ENCODE measurements at places on chromosomes 1 and 21. TPM values are rescaled to one million over a fixed set of nuclear protein-coding genes. Genes with fewer than 3 reads are reported as not detected.

Gene PADI1
- polyA plus RNA-seq: not detected

- no peak for DNase-seq
Measured at GRCh38 chr1:84013708-84014107, 14.8 kb upstream of the TTLL7 start.

DNA sequence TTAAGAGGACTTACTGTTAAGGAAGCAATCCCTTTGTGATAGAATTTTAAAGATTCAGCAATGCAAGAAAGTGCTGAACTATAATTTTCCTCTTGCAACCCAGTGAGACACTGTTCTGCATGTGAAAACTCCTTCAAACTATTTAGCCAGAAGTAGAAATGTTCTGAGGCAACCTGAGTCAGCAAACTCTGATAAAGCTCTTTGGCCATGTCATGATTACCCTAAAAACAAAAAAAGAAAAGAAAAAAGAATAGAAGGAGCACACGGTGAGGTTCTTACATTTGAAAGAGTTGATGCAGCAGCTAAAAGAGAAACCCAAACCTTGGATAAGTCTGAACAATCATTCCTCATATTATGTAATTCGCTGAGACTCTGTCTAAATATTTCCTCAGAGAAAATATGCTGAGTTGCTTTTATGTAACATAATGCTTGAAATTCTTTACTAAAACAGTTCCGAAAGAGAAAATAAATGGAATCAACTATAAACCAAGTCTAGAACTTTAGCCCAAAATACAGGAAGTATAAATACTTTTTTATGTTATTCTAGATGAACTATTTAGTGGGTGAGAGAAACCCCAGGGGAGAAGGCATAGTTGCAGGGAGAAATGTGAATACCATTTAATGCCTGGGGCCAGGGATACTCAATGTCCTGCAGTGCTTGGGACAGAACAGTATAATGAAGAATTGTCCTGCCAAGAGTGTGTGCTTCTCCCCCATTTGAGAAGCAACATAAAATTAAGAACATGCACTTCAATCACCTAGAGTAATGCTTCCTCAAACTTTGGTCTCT is 60.0 kb downstream of the INTS7 start:
- no peak for DNase-seq

- DNase-seq: no peak
Measured at GRCh38 chr1:170288155-170288554, 142.4 kb downstream of the NTMT2 start.

Gene DNAJC28
- polyA plus RNA-seq: 2.6 TPM

Gene ADCY10
- polyA plus RNA-seq: 0.07 TPM

Gene MYOG
- not detected for polyA plus RNA-seq

- DNase-seq: no peak
Measured at GRCh38 chr1:66732407-66733166, 19.7 kb upstream of the DYNLT5 start.

DNA sequence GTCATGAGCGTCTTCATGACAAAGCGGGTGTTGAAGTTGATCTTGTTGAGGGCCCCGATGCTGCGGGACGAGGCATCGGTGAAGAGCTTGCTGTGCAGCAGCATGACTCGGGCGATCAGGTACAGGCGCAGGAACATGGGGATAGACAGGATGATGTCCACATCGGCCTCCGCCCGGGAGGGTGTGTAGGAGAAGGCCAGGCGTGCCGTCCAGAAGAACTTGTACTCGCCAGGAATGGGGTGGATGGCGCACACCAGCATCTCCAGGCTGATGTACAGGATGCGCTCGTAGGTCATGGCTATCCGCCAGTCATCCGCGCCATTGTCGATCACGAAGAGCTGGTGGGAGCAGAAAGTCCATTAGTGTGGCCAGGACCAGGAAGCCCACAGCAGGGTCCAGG is 98.0 kb downstream of the KCNN3 start:
- no peak for DNase-seq

- no peak for DNase-seq
Measured at GRCh38 chr1:65717815-65718454, 74.8 kb upstream of the PDE4B start.

Gene ESPN
- not detected for polyA plus RNA-seq

DNA sequence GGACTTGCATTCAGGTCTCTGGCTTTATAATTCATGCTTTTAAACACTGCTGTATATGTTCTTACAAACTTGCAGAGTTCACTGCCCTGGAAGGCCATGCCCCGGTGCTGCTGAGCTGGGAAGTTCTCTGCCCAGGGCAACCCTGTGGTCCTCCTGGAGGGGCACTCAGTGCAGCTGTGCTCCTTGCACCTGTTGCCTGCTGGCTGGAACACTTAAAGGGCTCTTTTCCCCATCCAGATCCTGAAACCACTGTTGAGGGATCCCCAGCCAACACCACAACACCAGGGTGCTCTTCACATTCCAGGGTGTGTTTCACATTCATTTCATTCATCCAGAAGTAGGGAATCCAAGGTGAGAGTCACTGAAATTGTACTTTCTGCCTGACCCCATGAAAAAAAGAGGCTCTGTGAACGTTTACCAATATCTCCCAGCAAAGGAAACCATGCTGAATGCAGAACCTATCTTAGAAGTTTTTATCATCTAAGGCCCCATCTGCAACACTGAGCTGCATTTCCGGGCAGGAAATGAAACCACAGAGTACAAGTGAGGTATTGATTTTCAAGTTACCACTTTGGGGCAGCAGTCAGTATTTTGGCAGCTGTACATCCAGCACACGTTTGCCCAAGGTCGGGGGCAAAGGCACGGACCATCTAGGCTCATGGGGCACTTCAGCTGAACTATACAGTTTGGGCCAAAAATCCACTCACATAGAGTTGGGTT is 16.4 kb upstream of the KIAA0040 start:
- no peak for DNase-seq

- no peak for DNase-seq
Measured at GRCh38 chr1:224170343-224170742, 12.7 kb upstream of the DEGS1 start.

DNA sequence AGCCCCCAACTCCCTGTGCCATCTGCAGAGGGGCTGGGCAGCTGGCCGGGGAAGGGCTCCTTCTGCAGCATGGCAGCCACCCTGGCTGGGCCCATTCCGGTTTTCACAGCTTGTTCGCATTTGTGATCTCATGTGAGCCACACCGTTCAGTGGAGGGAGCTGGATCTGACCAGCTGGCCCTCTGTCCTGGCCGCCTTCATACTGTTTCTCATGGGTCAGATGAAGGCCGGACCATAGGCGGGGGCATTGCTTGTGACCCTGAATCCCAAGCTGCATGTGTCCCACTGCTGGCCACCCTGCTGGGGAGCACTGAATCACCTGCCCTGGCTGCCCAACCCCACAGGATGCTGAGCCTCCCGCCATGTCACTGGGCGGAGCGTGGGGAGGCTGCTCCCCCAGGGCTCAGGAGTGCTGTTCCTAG is 36.4 kb upstream of the PRSS38 start:
- DNase-seq: peak; percentile 11

Gene AMY1B
- not detected for polyA plus RNA-seq

DNA sequence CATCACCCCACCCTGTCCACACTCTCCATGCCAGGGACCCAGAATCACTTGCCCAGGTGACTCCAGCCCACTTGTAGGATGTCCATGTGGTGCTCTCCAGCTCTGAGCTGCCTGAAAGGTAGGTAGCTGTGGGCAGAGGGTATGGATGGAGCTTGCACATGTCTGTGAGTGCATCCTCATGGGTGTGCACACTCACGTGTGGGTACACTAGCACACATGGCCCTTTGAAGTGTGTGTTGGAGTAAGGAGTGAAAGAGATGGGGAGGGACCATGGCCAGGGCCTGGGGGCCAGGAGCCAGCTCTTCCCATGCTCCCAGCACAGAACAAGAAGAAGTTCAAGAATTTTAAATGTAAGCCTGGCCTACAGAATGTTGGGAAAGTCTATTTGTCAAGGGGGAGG is 50.2 kb downstream of the CCDC185 start:
- DNase-seq: no peak

- no peak for DNase-seq
Measured at GRCh38 chr1:155236451-155236850, 18.8 kb downstream of the ENTREP3 start.

Gene FAM229A
- 3.0 TPM for polyA plus RNA-seq

Gene PRELP
- polyA plus RNA-seq: 97.8 TPM

DNA sequence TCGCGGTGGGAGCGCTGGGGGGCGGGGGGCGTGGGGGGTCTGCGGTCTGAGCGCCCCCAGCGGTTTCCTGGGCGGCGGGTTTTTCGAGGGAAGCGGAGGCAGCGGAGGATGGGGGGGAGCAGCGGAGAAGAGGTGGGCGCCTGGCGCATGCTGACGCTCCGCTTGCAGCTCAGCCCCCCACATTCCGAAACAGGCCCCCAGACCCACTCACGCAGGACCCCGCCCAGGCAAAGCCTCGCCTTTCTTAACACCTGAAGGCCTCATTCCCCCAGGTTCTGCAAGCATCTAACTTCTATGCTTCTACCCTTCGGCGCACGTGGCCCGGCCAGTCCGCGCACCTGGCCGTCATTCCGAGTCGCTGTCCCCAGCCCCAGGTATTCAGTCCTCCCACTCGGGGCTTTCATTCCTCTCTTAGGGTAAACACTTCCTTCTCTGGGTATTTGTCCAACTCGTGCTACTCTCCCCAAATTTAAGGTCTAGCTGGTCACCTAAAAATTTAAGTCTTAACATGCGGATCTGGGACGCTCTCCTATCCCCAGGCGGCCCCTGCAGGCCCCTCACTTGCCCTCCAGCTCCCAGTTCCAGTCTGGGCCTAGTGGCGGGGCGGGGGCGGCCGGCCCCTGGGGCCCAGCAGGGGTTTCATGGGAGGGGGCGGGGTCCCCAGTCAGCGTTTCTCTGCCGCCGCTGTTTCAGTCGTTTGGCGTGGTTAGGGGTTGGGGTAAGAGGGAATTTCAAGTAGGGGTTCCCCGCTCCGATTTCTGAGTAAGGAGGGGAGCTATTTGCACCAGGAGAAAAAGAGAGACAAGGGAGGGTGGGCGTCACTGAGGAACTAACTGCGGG is 2.8 kb upstream of the ZBTB7B start:
- DNase-seq: peak; percentile 66

Gene RGS16
- 3.8 TPM for polyA plus RNA-seq

DNA sequence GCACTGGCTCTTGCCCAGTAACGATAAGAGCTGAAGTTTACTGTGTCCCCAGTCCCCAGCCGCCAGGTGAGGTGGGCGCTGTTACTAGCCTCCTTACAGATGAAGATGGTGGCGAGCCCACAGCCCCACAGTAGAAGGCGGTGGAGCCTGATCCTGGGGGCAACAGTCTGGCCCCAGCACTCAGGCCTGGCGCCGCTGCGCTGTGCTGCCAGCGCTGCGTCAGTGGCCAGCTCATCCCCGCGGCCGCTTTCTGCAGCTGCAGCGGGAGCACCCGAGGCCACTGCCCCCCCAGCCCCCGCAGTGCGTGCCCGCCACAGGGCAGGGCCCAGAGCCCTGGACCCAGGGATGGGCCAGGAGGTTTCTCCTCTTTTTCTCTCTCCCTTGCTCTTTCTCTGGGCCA is 13.3 kb downstream of the H6PD start:
- no peak for DNase-seq

DNA sequence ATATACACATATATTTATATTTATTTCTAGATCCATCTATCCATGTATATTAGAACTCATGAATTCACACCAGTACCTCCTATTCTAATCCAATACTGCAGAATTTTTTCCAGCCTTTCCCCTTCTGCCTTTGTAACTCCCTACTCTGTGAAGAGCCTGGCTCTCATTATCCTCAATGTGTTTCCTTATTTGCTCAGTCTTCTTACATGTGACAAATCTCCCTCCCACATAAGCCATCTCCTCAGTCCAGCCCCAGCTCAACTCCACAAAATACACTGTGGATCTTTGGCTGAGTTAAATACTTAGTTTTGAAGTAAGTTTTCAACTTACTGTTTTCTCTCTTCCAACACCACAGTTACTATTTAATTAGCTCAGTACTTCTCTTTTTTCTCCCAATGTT is 45.7 kb downstream of the ATP5PO start:
- DNase-seq: no peak

- DNase-seq: no peak
Measured at GRCh38 chr1:119582801-119583200, 65.3 kb downstream of the ZNF697 start.

GRCh38 chr1:40606978-40607377 is 58.5 kb downstream of the RIMS3 start:
- no peak for DNase-seq

- DNase-seq: no peak
Measured at GRCh38 chr21:35696644-35697043, 363.7 kb downstream of the SETD4 start.

Gene RGS2
- 56.4 TPM for polyA plus RNA-seq

- DNase-seq: no peak
Measured at GRCh38 chr21:35974775-35975174, 85.6 kb downstream of the SETD4 start.

DNA sequence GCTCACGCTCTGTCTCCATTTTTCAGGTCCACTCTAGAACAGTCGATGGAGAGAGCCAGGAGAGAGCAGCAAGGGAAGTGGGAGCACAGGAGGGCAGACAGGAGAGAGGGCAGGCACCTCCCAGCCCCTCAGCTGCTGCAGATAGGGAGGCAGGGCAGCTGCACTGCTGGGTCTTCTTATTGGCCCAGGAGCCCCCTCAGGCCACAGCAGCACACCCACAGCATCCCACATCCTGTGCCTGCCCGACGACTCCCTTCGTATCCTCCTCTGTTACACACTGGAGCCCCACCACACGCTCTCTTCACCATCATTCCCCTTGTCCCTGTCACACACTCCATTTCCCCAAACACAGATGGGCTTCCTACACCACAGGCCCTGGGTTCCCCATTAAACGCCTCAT is 13.7 kb upstream of the ARTN start:
- no peak for DNase-seq

GRCh38 chr1:56803561-56804156 is 15.5 kb downstream of the FYB2 start:
- no peak for DNase-seq

- DNase-seq: no peak
Measured at GRCh38 chr21:40118527-40118926, 251.3 kb downstream of the PCP4 start.

Gene CHODL
- polyA plus RNA-seq: 2.6 TPM

Gene ERICH3
- polyA plus RNA-seq: 0.23 TPM

GRCh38 chr1:110019770-110020169 is 14.7 kb upstream of the STRIP1 start:
- no peak for DNase-seq

- DNase-seq: no peak
Measured at GRCh38 chr1:27142464-27142863, 12.5 kb downstream of the SLC9A1 start.

Gene HAO2
- not detected for polyA plus RNA-seq

DNA sequence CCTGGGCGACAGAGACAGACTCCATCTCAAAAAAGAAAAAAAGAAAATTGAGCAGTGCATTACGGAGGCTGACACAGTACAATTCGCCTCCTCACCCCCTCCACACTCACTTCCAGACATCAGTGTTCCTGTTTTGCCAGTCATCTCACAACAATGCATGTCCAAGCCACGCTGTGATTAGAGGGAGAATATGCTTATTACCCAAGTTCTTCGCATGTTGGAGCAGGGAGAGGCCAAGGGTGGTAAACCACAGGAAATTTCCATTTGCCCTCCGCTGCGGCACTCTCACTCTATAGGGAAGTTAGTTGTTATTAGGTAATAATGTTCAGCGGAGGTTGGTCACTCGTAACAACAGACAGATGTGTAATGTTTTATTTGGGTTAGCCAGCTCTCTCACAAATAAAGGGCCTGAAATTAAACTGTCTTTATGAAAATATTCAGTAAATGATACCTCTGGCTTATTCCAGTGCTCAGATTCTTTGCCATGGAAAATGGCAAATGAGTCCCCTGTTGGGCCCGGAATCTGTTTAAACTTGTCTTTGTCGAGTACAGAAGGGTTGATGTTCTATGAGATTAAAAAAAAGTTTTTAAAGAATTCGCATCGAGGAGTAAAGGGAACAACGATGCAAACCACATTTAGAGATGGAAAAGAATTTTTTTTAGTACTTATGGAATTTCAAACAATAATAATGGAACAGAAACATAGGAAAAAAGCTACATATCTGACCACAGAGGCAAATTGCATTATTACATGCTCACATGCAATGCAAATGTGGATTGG is 33.1 kb downstream of the KCNJ15 start:
- DNase-seq: no peak

Gene B4GALT2
- 14.4 TPM for polyA plus RNA-seq
